ENCODE measurements at places on chromosomes 11 and 22.
A peak's percentile ranks its signal among the peaks of the same experiment; 100 is the strongest.

DNA sequence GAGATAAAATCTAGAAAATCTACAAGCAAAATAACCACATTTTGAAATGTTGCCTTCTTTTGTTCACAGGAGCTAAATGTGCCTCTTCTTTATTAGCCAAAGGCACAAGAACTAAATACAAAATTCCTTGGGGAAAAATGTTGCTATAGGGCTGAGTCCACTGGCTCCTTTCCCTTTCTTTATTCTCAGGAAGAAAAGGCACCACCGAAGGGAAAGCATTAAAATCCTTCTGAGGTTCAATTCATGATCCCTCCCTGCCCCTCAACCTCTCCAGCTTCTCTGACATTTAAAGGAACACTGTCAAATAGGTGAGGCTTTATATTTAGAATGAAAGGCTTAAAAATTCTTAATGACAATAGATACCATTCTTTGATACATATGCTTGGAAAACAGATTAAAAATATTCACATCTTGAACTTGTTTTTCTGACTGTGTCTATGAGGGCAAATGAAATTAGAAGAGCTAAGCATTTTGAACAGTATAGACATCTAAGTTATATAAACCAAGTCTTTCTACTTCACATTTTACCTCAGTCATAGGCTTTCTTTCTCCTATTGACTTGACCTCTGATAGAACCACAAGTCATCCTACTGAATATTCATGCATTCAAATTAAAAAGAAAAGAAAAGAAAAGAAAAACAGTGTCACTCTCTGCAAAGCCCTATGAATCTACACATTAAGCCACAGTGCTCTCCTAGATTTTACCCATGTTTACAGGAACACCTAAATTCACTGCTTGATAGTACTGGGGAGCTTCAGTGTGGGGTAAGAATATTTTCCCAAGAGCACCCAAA, 148.2 kb downstream of the MAML2 start:
- no peak for DNase-seq

GRCh38 chr11:12853652-12854296, 155.3 kb upstream of the RASSF10 start:
- no peak for DNase-seq

DNA sequence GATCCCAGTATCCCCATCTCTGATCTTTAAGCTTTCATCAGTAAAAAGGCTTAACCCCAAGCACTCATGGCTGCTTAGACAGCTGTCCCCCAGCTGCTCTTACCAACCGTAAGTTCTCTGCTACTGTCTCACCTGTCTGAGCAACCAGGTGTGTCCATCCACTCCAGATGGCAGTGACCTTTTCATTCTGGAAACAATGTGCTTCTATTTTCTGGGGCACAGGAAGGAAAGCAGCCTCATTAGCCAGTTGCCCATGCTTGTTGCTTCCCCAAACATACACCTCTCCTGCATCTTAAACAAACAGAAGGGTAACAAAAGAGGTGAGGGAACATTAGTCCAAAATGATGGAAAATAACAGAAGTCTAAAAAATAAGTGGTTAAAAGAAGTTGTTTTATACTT, 24.4 kb downstream of the SERGEF start:
- no peak for DNase-seq

GRCh38 chr22:25551396-25551795, 13.1 kb upstream of the GRK3 start:
- no peak for DNase-seq

- DNase-seq: no peak
These were observed 117.3 kb downstream of the PARVA start for GRCh38 chr11:12494699-12495098.

DNA sequence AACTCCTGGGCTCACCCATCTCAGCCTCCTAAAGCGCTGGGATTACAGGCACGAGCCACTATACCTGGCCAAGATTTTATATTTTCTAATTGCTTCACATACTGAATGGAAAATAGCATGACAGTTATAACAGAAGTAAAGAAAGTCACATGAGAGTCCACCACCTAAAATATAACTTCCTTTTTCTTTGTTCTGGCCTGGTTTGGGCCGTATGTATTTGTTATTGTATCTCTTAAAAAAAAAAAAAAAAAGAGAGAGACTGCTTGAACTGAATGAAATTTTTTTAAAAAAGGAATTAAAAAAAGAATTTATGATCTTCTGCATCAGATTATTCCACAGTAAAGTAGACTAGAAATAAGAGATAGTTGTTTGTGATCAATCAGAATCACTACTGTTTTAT, 86.0 kb upstream of the GRIK4 start:
- no peak for DNase-seq

DNA sequence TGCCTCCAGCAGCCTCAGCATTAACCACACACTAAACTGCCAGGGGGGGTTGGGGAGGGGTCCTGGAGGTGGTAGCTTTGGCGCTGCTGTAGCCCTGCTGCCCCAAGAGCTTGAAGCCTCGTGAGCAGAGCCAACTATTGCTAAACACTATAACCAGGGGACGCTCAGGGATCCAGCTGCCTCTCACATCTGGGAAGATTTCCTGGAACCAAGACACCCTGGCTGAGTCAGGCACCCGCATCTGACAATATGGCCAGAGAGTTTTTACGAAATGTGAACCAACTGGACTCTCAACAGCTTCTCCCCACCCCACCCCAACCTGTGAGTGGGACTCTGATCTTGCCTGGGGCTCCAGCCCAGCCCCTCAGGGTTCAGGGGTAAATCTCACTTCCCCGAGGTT, 14.3 kb downstream of the C1QTNF6 start:
- no peak for DNase-seq

- no peak for DNase-seq
These were observed 19.6 kb downstream of the VPS37C start for GRCh38 chr11:61141601-61142028.

DNA sequence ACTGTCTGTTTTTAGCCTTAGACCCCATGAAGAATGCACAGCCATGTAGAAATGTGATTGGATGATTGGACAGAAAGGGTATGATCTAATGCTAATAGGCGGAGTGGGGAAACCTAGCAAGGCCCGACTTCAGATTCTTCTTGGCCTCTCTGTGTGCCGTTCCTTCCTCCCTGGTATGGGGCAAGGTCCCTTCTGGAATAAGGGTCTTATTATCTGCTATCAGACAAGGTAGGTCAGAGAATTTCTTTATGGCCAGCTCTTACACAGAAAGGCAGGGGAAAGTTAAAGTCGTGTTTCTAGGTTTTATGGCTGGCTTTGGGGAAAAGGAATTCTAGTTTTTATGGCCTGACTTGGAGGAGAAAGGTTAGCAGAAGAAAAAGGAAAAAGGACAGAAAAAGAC, 30.6 kb downstream of the DBX1 start:
- DNase-seq: no peak

- DNase-seq: no peak
These were observed 16.8 kb upstream of the P2RY2 start for GRCh38 chr11:73201249-73201648.

- DNase-seq: peak; percentile 36
These were observed 8.7 kb downstream of the PTH start for GRCh38 chr11:13486926-13487660.

GRCh38 chr11:57938351-57938750, 85.3 kb upstream of the OR9Q1 start:
- DNase-seq: no peak

DNA sequence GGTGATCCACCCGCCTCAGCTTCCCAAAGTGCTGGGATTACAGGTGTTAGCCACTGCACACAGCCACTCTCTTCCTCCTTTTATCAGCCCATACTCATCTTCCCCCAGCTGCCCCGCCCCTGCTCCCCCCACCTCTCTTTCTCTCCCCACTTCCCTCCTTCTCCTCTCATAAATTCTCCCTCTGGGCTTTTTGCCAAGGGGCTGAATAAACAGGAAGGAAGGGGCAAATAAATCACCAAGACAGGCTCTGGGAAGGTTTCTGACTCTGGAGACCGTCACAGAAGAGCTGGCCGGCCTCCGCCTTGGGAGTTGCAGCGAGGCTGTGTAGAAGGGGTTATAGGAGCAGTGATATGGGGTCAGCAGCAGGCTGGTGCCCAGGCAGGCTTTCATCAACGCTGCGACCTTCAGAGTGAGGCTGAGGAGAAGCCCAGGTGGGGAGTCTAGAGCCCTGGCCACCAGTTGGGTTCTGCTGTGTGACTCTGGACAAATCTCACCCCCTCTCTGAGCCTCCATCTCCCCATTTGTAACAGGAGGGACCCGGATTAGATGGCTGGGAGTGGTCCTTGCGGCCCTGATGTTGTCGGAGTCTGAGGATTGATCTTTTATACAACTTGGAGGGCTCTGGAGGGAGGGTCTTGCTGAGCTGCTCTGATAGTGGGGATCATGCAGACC, 62.6 kb upstream of the RASD2 start:
- DNase-seq: no peak

DNA sequence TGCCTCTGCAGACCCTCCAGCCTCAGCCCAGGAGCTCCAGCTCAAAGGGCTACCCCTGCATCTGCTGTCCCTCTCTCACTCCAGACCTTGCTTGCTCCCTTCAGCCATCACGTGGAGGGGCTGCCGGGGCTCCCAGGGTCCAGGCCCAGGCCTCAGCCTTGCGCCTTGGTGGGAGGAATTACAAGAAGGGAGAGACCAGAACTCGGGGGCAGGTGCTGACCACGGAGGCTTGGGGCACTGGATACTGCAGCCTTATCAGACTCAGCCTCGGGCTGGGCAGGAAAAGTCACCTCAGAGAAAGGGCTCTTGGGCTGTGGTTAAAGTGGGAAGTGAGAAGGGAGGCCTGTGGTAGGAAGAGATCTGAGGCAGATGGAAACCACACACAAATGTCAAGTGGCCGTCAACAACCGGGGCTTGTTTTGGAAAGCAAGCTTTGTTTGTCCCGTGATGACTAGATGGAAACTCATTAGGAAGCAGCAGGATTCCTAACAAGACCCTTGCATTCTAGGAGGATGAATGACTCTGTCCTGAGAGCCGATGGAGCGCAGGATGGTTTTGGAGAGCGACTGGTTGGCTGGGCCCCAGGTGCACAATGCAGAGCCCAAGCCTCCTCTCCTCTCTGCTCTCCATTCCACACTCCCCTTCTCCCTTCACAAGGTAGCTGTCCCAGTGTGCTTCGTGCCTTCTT, 1321.7 kb downstream of the TBC1D22A start:
- DNase-seq: no peak

- no peak for DNase-seq
These were observed 8.6 kb downstream of the CCND1 start for GRCh38 chr11:69649576-69649900.
